Endodermal cell (in vitro differentiated cells): ENCODE measurements at places on chromosomes 2 and 18.

DNA sequence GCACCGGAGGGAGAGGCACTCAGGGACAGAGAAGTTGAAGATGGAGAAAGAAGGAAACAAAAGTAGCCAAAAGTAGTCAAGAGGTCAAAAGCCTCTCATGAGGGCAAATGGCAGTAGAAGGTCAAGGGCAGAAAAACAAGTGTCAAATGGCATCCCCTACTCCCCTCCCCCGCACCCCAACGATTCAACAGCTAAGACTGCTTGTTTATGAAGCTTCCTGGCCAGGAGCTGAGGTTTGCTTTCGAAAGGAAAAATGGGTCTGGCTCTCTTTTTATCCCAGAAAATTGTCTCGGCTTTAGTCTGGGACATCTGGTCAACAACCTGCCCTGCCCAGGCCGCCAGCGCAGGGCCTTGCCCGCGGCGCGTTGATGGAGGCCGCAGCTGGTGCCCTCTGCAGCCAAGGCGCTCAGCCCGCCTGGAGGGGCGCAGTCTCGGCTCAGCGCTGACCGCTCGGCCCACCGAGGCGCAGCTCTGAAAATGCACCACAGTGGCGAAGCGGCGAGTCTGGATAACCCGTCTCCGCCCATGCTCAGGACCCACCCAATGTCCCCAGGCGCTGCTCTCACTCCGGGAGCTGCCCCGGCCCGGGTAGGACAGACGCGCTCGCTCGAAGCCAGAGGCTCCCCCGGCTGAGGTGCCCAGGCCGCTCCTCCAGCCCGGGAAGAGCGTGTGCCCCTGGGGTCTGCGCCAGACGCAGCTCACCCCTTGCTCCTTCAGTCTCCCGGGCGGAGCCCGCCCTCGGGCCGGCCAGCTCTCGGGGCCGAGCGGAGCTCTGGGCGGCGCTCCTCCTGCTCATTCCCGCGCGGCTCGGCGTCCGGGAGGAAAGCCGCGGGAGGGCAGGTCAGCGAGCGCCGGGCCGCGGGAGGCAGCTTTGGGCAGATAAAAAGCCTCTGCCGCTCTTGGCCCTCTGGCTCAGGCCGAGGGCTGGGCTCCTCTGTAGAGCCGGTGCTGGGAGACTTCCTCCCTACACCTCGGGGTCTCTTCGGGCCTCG, 1.8 kb upstream of the TBR1 start:
- DNase-seq: peak; percentile 89
- H3K4me3 ChIP-seq: peak overlapping the region; percentile 70
- peaks cover 15% of the 10 kb centered on the region for H3K36me3 ChIP-seq

GRCh38 chr2:96258166-96259022, 7.4 kb downstream of the TMEM127 start:
- no peak overlapping the region for H3K4me3 ChIP-seq
- no peak for DNase-seq
- H3K27me3 ChIP-seq: no peaks in the 10 kb centered on the region
- H3K4me1 ChIP-seq: no peaks in the 10 kb centered on the region
- no peak overlapping the region for H3K27ac ChIP-seq
- H3K36me3 ChIP-seq: peaks cover 41% of the 10 kb centered on the region

DNA sequence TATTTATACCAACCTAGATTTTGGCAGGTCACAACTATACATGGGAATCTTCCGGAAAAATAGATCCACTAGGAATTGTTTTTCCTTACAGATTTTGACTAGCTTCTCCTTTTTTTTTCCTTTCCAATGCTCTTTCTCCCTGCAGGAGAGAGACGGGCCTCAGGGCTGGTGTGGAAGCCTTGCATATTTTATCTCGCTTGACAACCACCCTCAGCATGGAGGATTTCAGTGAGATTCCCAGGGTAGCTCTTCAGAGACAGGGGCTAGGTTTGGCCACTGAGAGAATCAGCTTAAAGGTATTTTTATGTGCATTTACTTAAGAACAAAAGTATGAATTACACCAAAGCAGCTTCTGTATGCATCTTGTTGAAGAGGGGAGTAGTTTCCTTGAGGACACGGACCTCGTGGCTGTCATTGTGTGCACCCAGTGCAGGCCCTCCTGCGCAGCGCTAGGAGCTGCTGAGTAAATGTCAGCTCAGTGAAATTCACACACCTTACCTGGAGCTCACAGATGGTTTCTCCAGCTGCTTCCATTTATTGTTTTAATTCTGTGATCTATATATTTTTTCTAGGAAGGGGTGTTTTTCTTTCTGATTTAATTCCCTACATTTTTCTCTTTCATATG, 54.4 kb downstream of the TRAPPC12 start:
- DNase-seq: peak; percentile 25
- peak overlapping the region; percentile 52 for H3K27ac ChIP-seq
- H3K4me1 ChIP-seq: no peaks in the 10 kb centered on the region

GRCh38 chr2:191270306-191271161, 25.3 kb downstream of the MYO1B start:
- peaks cover 16% of the 10 kb centered on the region for H3K36me3 ChIP-seq
- H3K27ac ChIP-seq: peak overlapping the region; percentile 95
- DNase-seq: no peak
- peaks cover 6% of the 10 kb centered on the region for H3K4me1 ChIP-seq
- H3K4me3 ChIP-seq: no peak overlapping the region
- H3K27me3 ChIP-seq: no peaks in the 10 kb centered on the region

DNA sequence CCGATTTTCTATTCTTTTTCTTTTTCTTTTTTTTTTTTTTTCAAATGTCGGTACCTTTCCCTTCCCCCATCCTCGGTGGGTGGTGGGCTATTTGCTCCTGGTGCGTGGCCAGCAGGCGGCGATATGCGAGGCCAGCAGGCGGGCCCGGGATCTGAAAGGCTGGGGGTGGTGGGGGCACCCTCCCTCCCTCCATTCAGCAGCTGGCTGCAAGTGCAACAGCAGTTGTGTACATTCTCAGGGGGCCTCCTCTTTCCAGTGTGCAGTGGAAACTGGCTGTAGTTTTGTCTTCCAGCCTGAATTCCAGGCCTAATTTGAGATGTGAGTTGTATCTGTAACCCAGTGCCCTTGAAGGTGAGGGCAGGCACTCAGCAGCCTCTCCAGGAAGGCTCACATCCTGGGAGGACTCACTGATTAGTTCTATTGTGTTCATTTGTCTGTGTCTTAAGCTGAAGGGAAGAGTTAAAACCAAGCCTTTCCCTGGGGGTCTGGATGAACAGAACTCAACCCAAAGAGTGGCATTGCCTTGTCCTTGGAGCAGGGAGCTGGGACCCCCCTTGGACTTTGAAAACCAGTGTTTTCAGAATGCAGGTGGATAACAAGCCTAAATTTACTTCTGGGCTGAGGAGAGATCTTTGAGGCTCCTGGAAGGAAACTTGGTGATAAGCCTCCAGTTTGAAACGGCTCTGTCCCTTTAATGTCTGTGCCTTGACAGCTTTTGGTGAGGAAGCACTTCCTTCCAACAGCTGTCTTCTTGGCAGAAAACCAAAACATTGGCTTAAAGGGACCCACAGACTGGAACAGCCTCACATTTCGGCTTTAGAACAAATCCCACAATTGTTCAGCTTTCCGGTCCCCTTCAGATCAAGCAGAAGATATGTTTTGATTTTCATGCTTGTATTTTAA, 3.3 kb downstream of the MYCN start:
- H3K4me3 ChIP-seq: peak overlapping the region; percentile 98
- no peaks in the 10 kb centered on the region for H3K4me1 ChIP-seq
- H3K36me3 ChIP-seq: peaks cover 37% of the 10 kb centered on the region
- H3K27ac ChIP-seq: peak overlapping the region; percentile 55
- DNase-seq: peak; percentile 87

DNA sequence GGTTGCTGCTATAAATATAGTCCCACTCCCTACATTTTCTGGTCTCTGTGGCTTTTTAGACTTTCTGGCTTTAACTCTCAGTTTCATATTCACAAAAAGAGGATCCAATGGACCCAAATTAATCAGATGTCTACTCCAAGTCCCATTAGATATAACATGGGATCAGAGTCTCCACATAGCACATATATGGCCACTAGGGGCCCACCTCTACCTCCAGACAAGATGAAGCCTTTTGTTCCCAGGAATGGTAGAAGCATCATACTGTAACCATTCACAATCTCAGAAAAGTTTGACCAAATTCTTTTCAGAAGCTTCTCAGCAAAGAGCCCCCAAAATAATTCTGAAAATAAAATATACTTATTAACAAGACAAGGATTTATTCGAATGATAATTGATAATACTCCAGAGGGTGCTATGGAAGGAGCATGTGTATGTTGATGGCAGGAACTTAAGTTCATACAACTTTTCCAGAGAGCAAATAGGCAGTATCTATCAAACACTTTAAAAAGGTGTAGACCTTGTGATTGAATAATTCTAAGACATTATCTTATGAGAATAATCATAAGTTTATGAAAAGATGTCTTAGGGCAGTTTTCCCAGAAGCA, 382.3 kb upstream of the CRIM1 start:
- H3K27me3 ChIP-seq: no peaks in the 10 kb centered on the region
- no peak overlapping the region for H3K4me3 ChIP-seq
- H3K27ac ChIP-seq: no peak overlapping the region
- H3K4me1 ChIP-seq: no peaks in the 10 kb centered on the region
- no peaks in the 10 kb centered on the region for H3K36me3 ChIP-seq
- peak; percentile 65 for DNase-seq

DNA sequence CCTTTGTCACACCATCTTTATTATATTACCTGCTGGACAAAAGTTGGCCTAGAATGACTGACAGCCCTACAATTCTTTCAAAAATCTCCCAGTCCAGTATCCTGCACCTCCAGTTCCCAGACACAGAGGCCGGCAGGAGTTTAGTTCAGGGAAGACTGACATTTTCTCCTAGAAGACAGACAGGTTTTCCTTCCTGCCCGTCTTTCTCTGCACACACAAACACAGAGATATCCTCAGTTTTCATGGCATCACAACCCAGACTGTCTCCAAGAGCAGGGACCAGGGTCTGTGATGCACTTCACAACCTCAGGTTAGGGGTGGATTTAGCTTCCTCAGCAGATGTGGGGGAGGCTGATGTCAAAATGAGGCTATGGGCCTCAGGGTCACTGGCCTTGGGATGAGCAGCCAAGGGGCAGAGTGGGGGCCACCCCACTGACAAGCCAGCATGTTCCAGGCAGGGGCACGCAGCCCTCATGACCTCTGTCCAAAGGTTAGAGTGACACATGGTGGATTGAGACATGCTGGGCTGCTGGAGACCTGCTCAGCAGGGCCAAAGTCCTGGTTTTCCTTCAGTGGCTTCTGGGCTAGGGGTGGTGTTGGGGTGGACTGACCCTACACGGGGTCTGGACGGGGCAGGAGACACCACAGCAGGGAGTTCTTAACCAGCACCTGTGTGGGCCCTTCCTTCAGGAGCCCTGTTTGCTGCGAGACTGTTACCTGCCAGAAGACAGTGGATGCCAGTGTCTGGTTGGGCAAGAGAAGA, 70.5 kb downstream of the SFXN5 start:
- DNase-seq: peak; percentile 32
- H3K4me3 ChIP-seq: no peak overlapping the region
- no peaks in the 10 kb centered on the region for H3K4me1 ChIP-seq
- H3K36me3 ChIP-seq: no peaks in the 10 kb centered on the region
- H3K27ac ChIP-seq: no peak overlapping the region

GRCh38 chr2:144010096-144010836, 509.7 kb downstream of the ZEB2 start:
- H3K4me3 ChIP-seq: no peak overlapping the region
- H3K27ac ChIP-seq: no peak overlapping the region
- H3K36me3 ChIP-seq: no peaks in the 10 kb centered on the region
- DNase-seq: no peak
- H3K27me3 ChIP-seq: no peaks in the 10 kb centered on the region

- H3K4me1 ChIP-seq: no peaks in the 10 kb centered on the region
- no peak overlapping the region for H3K27ac ChIP-seq
- no peak for DNase-seq
- no peaks in the 10 kb centered on the region for H3K27me3 ChIP-seq
- H3K36me3 ChIP-seq: no peaks in the 10 kb centered on the region
Measured at GRCh38 chr2:56674084-56674483, 490.3 kb downstream of the CCDC85A start.
